Heart left ventricle (tissue), 16 donors: ENCODE measurements at places on chromosomes 16 and 17. TPM values are rescaled to one million over a fixed set of nuclear protein-coding genes. Genes with fewer than 3 reads are reported as not detected.

DNA sequence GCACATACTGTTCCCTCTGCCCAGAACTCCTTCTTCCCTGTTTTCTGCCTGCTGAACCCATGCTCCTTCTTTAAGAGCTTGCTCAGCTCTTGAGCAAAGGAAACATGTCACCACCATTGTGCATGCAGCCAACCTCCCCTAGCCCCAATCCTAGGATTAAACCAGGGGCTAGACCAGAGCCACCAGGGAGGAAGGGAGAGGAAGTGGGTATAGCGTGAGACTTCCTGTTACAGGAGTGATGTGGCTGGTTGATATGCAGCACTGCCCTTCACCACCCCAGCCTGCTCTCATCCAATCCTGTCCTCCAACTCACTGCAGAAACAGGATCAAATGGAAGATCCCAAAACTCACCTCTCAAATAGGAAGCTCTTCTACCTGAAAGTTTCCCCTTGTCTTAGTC is 67.1 kb upstream of the CDH5 start:
- H3K27ac ChIP-seq: no peak overlapping the region
- no peaks in the 10 kb centered on the region for H3K4me1 ChIP-seq
- no peak for DNase-seq
- H3K36me3 ChIP-seq: no peaks in the 10 kb centered on the region
- H3K4me3 ChIP-seq: no peak overlapping the region
- H3K27me3 ChIP-seq: no peaks in the 10 kb centered on the region

GRCh38 chr17:59332749-59333377 is 1.4 kb downstream of the YPEL2 start:
- H3K36me3 ChIP-seq: no peaks in the 10 kb centered on the region
- H3K4me1 ChIP-seq: peaks cover 41% of the 10 kb centered on the region
- peak; percentile 45 for DNase-seq
- H3K27me3 ChIP-seq: no peaks in the 10 kb centered on the region
- H3K4me3 ChIP-seq: peak overlapping the region; percentile 97

The MYO1C gene
- total RNA-seq: 174 TPM

DNA sequence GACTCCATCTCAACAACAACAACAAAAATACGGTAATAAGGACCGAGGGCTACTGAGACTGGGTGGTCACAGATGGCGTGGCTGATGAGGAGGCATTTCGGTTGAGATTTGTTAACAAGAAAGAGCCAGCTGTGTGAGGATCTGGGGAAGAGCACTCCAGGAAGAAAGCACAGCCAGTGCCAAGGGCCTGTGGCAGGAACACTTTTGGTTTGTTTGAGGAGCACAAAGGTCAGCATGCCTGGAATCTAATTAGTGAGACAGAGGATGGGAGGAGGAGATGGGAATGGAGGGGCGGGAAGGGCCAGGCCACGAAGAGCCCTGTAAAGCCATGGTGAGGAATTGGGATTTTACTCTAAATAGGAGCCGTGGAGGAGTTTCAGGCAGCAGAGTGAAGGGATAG is 24.9 kb downstream of the HASPIN start:
- no peak overlapping the region for H3K4me3 ChIP-seq
- H3K36me3 ChIP-seq: no peaks in the 10 kb centered on the region
- no peak overlapping the region for H3K27ac ChIP-seq
- DNase-seq: no peak
- no peaks in the 10 kb centered on the region for H3K4me1 ChIP-seq

The NDUFAF8 gene
- 62.7 TPM for total RNA-seq

DNA sequence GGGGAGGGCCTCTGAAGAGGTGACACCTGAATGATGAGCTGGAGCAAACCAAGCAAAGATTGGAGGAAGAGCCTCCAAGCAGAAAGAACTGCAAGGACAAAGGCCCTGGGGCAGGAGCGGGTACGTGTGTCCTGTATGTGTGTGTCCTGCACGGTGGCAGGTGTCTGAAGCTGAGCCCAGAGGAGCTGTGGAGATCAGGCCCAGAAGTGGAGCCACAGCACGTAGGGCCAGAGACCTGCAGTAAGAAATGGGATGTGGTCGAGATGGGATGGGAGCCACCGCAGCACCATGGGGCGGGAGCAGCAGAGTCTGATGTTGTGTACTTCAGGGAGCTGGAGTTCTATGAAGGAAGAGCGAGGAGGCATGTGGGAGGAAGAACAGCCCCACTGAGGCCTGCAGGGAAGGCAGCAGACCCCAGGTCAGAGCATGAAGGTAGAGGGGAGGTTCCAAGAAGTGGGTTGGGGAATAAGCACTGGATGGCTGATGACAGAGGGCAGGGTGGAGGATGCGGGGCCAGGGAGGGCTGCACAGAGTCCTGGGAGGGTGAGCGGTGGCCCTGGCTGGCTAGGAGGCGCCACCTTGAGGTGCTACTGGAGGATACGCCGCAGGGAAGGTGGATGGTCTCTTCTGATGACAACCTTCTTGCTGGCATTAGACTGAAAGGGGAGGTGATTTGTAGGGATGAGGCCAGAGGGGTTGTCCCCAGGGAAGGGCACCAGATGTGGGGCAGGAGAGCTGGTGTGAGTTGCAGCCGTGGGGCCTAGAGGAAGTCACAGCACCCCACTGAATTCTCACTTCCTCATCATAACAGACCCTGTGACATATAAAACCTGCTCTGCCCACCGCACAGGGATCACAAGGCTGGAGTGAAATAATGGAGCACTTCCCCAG is 10.6 kb upstream of the CETP start:
- peaks cover 17% of the 10 kb centered on the region for H3K36me3 ChIP-seq
- no peak overlapping the region for H3K27ac ChIP-seq
- H3K27me3 ChIP-seq: no peaks in the 10 kb centered on the region
- peak; percentile 46 for DNase-seq
- H3K4me3 ChIP-seq: no peak overlapping the region

DNA sequence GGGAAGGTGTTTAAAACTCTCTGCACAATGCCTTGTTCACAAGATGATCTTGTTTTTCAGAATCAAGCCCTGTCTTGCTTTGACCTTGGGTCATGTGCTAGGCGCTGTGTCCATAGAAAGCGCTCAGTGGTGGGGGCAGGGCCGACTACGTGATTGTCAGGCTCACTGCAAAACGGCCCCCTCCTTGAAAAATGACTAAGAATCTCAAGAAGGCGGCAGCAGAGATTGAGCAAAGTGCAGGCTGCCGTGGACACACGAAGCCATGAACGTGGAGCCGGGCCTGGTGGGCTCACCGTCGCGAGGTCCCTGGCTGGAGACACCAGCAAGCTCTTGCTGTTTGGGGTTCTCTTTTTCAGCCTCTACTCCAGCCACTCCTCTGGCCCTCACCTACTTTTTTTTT is 10.2 kb downstream of the ATP2C2 start:
- H3K4me3 ChIP-seq: no peak overlapping the region
- no peak overlapping the region for H3K27ac ChIP-seq
- no peak for DNase-seq
- H3K4me1 ChIP-seq: no peaks in the 10 kb centered on the region
- no peaks in the 10 kb centered on the region for H3K36me3 ChIP-seq
- peaks cover 3% of the 10 kb centered on the region for H3K27me3 ChIP-seq

DNA sequence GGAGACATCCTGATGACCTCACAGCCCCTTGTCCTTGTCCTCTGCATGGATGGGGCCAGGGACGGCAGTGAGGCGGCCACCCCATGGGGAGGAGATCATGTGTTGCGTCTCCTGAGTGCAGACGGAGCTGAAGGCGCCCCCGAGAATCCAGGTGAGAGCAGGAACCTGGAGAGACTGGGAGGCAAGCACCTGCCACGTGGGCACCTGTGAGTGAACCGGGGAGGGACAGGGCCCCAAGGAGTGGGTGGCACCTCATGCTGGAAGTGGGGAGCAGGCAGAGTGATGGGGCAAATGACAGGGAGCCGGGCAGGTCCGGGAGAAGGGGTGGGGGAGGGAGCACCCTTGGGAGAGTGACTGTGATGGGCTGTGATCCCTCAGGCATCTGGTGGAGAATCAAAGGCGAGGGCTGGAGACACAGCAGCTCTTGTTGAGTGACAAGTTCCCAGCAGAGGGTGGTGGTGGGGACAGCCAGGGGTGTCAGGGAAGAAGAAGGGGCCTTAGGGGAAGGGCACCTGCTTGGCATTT is 174.3 kb upstream of the CHMP6 start:
- H3K36me3 ChIP-seq: peaks cover 1% of the 10 kb centered on the region
- no peak for DNase-seq
- H3K27me3 ChIP-seq: no peaks in the 10 kb centered on the region

The ZNF385C gene
- total RNA-seq: 0.20 TPM

DNA sequence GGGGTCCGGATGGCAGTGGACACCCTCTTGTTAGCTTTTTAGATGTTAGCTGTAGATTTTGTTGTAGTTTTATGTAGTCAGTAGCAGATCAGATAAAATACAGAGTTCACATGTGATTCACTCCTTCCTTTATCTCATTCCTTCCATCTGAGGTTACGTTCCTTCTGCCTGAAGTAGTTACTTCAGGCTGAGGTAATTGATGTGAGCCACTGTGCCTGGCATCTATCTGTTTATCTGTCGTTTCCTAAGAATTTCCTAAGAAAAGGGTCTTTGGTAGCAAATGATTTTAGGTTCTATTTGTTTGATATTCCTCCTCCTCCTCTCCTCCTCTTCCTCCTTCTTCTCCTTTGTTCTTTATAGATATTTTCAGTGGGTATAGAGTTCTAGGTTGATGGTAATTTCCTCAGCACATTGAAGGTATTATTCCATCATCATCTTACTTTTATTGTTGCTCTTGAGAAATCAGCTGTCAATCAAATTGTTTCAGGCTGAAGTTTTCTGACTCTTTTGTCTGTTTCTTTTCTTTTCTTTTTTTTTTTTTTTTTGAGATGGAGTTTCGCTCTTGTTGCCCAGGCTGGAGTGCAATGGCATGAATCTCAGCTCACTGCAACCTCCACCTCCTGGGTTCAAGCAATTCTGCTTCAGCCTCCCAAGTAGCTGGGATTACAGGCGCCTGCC is 29.6 kb upstream of the FBXO47 start:
- no peak overlapping the region for H3K4me3 ChIP-seq
- no peak overlapping the region for H3K27ac ChIP-seq
- H3K4me1 ChIP-seq: peaks cover 4% of the 10 kb centered on the region
- DNase-seq: no peak

GRCh38 chr17:76281573-76282371 is 16.6 kb downstream of the UBALD2 start:
- no peak for DNase-seq
- no peak overlapping the region for H3K4me3 ChIP-seq
- H3K27ac ChIP-seq: no peak overlapping the region

The CTRL gene
- total RNA-seq: not detected

DNA sequence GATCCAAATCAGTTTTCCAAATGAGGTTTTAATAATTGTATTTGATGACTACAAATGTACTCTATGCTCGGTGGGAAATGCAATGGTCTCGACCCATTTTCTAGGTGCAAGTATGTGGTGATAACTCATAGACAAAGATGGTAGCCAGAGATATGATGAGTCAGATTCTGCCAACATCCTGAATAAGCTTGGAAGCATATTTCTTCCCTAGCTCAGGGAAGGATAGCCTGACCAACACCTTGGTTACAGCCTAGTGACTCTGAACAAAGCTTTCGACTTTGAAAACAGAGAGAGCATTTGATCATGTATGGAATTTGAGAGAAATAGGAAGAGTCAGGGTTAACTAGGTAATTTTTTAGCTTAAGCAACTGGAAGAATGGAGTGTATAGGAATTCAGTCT is 128.3 kb upstream of the MYOCD start:
- no peaks in the 10 kb centered on the region for H3K4me1 ChIP-seq
- no peak overlapping the region for H3K4me3 ChIP-seq
- H3K36me3 ChIP-seq: no peaks in the 10 kb centered on the region
- DNase-seq: no peak
- no peaks in the 10 kb centered on the region for H3K27me3 ChIP-seq

GRCh38 chr17:31593806-31594205 is 202.3 kb downstream of the RAB11FIP4 start:
- H3K27me3 ChIP-seq: no peaks in the 10 kb centered on the region
- no peaks in the 10 kb centered on the region for H3K36me3 ChIP-seq
- H3K4me1 ChIP-seq: peaks cover 20% of the 10 kb centered on the region
- no peak overlapping the region for H3K27ac ChIP-seq
- peak; percentile 56 for DNase-seq

DNA sequence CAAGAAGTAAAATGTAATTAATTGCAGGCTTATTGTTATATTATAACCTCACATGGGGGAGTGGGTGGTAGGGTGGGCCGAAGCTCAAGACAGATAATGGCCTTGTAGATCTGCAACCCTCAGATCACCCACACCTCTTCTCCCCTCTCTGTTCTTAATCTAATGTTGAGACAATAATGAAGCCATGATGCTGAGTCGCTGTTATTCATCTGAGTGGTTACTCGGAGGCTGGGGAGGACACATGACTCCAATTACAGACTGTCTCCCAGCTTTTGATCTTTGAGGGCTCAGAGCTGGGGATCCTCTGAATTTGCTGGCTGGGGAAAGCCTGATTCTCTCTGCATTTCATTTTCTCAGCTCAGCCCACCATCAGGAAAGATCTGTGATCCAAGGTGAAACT is 275.3 kb downstream of the SHISA9 start:
- no peak overlapping the region for H3K4me3 ChIP-seq
- H3K36me3 ChIP-seq: no peaks in the 10 kb centered on the region
- H3K4me1 ChIP-seq: no peaks in the 10 kb centered on the region
- DNase-seq: no peak

DNA sequence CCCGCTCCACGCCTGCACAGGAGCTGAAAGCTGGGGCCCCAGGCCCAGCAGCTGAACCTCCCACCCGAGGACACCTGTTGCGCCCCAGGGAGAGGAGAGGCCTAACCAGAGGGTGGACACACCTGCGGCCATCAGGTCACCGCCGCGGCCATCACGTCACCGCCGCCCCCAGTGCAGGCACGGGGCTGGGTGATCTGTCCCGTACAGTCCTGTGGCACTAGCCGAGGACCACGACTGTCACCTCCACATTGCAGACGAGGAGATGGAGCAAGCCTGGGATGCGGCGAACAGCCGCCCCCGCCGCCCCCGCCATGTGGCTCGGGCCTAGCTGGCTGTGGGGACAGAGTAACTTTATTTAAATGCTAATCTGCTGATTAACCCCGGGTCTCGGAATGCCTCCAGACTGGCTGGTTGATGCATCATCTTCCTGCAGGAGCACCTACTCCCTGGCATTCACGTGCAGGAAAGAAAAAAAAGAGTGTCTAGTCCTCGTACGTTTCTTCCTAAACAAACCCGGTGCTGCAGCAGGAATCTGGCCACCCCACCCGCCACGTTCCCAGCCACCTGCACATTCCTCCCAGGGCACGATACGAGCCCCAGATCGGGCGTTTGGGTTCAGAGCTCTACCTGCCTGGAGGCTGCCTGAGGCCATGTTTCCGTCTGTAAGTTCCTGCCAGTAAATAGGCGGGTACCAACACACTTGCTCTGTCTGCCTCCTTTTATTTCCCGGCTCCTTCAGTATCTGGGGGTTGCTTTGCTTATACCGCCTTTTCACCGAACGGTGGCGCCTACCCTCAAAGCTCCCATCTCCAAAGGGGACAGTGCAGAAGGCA is 29.9 kb downstream of the PIEZO1 start:
- no peaks in the 10 kb centered on the region for H3K36me3 ChIP-seq
- no peaks in the 10 kb centered on the region for H3K27me3 ChIP-seq
- H3K4me1 ChIP-seq: peaks cover 19% of the 10 kb centered on the region
- H3K4me3 ChIP-seq: no peak overlapping the region
- no peak for DNase-seq

GRCh38 chr16:48011878-48012658 is 143.7 kb downstream of the ABCC12 start:
- H3K27me3 ChIP-seq: no peaks in the 10 kb centered on the region
- H3K4me3 ChIP-seq: no peak overlapping the region
